Activated T-cell treated with anti-CD3 and anti-CD28 coated beads for 1 hour (primary cell): ENCODE measurements at places on chromosomes 1 and 21.

DNA sequence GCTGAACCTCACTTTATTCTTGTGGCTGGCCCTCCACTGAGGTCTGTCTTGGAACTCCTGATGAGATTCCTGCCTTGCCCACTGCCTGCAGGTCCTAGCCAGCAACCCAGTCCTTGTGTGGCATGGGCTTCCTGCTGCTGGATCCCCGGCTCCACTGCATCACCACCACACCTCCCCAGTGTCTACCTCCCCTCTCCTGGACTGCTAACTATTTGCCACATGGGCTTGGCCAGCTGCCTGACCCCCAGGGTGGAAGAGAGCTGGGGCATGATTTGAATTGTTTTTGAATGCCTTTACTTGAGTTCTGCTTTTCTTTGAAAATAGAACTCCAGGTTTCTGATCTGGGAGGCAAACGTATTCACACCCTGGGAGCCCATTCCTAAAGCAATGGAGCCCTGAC lies 41.2 kb downstream of the SPAG17 start:
- no peak for DNase-seq

- no peak for DNase-seq
Measured at GRCh38 chr1:234613128-234613875, 3.3 kb upstream of the IRF2BP2 start.

GRCh38 chr1:1225238-1225845 lies 6.5 kb downstream of the SDF4 start:
- no peak for DNase-seq

DNA sequence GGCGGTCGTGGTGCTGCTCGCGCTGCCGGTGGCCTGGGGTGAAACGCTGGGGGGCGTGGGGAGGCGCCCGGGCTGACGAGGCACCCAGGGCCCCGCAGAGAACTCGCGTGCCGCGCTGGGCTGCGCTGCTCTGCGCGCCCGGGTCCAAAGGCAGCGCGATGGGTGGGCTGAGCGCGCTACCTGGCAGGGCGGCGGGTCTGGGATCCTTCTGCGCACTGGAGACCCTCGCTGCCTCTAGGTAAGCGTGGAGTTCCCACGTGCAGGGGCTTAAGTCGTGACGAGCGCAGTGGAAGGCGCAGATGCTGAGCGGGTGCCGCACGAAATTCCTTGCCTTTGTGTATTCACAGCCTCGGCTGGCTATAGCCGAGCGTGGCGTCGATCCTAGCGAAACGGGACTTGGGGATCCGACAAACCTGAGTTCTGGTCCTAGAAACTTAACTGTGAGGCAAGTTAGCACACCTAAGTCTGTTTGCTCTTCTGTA lies 24.6 kb downstream of the CR1L start:
- no peak for DNase-seq

GRCh38 chr21:44057960-44058651 lies 46.0 kb downstream of the TRAPPC10 start:
- no peak for DNase-seq

- no peak for DNase-seq
Measured at GRCh38 chr1:12180315-12180714, 13.5 kb downstream of the TNFRSF1B start.

DNA sequence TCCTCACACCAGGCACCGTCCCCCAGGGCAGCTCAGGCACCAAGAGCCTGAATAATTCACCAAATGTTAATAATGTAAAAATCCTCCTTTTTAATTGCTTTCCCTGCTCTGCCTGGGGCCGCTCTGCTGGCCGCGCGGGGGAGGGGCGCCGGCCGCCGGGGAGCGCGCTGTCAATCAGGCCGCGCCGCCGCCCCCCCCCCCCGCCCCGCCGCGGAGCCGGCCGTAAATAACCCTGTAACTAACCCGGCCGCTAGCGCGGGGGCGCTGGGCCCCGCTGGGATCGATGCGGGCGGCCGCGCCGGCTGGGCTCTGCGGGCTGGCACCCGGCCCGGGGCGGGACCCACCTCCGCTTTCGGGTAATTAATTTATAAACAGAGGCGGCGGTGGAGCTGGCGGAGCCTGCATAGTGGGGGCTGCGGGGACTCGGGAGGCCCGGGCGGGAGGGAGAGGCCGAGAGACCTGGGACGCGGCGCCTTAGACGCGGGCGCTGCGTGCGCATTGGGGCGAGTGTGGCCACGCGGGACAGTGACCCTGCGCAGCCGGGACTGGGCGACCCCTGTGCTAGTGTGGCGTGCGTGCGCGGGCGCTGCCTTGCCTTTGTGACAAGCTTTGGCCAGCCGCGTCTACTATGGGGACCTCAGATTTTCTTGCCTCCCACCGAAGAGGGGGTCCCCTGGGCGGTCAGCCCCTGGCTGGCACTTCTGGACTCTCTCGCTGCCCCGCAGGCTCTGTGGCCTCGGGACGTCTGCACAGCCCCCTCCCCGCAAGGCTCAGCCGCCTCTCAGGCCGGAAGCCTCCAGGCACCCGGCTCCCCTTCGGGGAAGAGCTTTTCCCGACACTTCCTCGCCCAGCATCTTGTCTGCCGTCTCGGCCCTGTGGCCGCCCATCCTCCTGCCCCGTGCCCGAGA lies 16.6 kb downstream of the SAMD11 start:
- no peak for DNase-seq

GRCh38 chr21:38850277-38850951 lies 44.7 kb downstream of the ETS2 start:
- DNase-seq, result no peak

- DNase-seq, result no peak
Measured at GRCh38 chr1:147202576-147202975, 22.6 kb downstream of the FMO5 start.

DNA sequence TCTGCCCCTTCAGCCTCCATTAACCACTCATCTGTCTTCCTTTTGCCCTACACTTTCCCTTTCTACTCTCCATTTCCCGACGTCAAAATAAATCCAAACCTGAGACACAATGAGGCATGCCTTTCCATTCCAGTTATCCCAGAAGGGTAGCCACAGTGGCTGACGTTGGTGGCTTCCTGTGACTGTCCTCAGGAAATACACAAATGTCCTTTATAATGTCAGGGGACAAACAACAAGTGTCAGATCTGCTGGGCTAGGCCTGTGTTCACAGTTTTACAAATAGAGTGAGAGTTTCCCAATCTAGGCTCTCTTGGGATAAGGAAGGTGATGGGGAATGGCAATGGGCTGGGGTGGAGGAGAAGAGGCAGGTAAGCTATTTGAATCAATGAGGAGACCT lies 135.3 kb downstream of the BRINP2 start:
- DNase-seq, result no peak

- no peak for DNase-seq
Measured at GRCh38 chr1:183548116-183548515, 42.1 kb downstream of the NCF2 start.

DNA sequence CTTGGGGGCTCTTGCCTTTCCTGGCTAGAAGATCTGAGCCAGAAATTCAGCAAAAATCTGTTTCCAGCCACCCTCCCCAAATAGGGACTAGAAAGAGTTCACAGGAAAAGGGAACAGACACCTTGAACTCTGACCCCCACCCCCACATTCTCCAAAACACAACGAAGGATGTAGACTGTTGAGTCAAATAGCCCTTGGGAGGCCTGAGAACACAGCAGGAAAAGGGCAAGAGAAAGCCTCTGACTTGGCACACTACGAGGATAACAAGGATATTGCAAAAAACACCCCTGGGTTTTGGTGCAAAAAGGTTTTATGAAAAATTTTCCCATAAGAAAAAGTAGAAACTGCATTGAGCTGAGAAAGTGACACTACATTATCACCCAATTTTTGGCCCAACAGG lies 1.9 kb upstream of the YRDC start:
- no peak for DNase-seq

DNA sequence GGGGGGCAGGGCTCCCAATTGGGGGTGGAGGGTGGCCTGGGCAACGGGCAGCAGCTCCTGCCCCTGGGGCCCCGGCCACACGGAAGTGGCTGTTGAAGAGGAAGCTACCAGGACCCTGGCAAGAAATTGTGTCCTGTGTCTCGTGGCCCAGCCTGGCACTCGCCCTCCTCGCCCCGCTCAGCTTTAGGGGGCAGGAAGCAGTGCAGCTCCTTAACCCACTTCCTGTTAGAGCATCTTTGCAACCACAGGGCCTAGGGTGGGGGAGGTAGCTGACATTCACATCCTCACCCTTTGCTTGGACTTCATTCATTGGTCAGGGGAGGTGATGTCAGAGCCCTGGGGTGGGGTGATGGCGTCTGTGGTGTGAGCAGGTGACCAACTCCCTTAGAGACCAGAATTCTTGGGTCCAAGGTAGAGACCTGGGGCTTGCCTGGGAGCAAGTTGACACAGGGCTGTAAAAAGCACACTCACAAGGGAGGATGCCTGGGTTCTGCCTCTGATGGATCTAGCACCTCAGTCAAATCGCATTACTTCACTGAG lies at the start of gene ARHGAP30:
Gene ARHGAP30 (minus strand): TSS at position 161 of the 540 bp plus-strand sequence. CDS start 267 bp downstream, outside the sequence.
- peak; percentile 70 for DNase-seq

- no peak for DNase-seq
Measured at GRCh38 chr1:101088431-101088830, 62.8 kb upstream of the DPH5 start.

GRCh38 chr1:178488393-178488792 lies 8.4 kb downstream of the CLEC20A start:
- no peak for DNase-seq

DNA sequence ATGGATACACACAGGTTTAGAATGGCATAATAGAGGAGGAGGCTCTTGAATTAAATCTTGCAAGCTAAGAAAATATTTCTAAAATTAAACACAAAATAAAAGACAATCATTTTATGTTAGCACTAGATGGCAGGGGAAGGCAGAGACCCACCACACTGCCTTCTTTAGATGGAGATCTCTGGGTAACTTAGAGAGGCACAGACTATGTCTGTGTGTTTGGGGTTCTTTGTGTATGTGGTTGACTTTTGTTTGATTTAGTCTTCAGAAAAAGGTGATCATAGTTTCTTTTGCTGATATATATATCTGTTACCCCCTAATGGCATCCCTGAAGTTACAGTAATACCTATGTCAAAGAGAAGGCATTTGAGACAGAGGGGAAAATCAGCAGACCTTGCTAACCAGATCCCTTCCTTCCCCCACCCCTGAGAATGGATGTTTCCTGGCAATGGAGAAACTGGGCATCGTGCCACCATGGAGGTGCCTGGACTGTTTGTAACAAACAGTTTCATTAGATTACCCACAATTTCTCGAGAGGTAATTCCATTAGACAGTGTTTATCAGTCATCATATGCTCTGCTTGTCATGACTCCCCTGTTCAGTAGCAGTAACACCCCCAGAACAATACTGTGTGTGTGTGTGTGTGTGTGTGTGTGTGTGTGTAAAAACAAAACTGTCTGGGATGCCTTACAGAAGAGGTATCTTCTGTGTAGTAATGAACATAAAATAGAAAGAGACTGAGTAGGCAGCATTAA lies 228.3 kb upstream of the DEPDC1 start:
- DNase-seq, result no peak

GRCh38 chr1:224736619-224737352 lies 120.7 kb downstream of the CNIH3 start:
- no peak for DNase-seq

- no peak for DNase-seq
Measured at GRCh38 chr1:205018381-205018780, 24.6 kb upstream of the CNTN2 start.

GRCh38 chr1:203084588-203085527 lies 954 bp downstream of the MYOG start:
- no peak for DNase-seq

DNA sequence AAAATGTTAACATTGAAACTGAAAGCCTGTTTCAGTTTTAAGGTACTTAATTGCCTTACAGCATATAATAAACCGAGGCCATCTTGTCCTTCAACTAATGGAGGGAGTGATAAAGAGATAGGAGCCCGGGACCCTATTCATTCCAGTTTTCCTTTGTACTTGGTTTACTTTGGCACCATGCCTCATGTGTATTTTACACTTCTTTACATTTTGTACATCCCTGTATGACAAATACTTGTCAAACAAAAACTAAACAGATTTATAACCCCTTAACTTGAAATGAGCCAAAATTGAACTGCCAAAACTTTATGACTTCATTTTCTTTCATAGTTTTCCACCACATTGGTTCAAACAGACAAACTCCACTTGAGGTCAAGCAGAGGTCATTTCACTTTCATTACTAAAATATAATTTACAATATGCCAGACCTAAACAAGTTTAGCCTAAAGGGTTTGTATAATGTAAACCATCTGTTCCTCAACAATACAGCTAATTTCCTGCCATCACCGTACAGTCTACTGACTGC lies 30.9 kb upstream of the UBE2U start:
- DNase-seq, result no peak

DNA sequence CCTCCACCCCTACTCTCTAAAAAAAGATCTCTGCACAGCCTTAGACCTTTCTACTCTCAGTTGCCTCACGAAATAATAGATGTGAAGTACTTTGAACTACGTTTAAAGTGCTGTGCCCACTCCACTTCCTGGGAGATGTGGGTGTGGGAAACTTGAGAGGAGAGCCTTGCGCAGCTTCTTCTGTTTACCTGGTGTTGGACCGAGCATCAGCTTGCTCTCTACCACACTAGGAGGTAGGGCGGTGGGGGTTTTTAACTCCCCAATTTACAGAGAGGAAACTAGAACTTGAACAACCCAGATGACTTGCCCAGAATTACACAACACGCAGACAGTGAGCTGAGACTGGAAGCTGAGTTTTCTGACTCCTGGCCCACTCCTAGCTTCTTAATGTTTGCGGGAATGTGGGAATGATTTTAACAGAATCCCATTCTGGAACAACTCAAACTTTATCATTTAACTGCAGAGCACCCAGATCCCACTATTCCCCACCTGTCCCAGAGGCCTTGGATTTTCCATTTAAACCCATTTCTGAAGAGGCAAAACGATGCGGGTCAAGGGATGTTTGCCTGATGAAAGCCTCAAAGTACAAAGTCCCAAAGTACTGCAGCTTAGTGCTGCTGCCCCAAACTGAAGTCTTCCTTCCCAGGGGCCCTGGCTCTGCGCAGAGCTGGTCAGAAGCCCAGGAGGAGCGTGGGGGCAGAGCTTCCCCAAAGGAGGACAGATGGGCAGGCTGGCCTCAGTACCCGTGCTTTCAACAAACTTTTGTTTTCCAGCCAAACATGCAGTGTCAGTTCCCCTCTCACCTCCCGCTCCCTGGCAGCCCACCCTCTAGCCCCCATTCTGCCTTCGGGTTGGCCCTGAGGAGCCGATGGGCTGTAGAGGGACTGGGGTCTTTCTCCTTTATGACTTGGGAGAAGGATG lies 19.0 kb downstream of the BTG2 start:
- no peak for DNase-seq

DNA sequence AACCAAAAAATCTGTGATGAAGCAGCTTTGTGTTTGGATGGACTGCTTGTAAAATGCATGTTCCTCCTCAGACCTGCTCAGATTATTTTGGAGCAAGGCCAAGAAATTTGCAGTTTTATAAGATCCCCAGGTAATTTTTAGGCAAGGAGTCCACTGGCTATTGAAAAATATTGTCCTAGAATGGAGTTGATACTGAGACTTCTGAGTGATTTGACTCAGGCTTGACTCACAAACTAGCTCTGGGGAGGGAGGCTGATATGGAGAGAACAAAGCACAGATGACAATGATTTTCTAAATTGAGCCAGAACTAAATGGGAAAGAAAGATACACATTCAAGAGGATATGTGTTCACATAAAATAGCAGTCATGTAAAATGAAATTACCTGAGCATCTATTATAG lies 36.7 kb downstream of the AGL start:
- no peak for DNase-seq

- no peak for DNase-seq
Measured at GRCh38 chr1:156310962-156311361, 11.9 kb upstream of the VHLL start.

GRCh38 chr1:56948403-56949023 lies 17.3 kb downstream of the C8B start:
- DNase-seq, result no peak

- DNase-seq, result no peak
Measured at GRCh38 chr1:194358208-194358581, 1171.8 kb upstream of the B3GALT2 start.
